ENCODE measurements at places on chromosomes 5 and 9.

DNA sequence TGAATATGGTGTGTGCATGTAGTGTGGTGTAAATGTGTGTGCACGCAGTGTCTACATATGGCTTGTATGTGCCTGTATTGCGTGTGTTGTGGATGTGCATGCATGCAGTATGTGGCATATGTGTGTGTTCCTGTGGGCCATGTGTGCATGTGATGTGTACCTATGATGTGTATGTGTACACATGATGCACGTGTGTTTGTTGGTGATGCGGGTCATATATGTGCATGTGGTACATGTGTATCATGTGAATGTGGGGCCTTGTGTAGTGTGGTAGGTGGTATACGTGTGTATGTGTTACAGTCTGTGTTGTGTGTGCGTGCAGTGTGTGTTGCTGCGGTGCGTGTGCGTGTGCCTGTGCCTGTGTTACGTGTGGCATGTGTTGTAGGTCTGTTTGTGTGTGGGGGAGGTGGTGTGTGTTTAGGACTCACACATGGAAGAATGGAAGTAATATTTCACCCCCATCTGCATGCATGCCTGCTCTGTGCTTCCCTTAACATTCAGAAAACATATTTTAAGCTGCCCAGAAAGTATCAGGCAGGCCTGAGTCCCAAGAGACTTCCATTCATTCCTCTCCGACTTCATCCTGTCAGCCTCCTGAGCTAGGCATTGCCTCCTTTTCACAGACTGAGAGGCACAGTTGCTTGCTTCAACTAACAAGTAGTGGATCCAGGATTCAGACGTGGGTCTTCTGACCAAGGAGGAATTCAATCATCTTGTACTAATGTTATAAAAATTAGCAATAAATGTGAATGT is 55.4 kb upstream of the RUFY1 start:
- no peak for DNase-seq

DNA sequence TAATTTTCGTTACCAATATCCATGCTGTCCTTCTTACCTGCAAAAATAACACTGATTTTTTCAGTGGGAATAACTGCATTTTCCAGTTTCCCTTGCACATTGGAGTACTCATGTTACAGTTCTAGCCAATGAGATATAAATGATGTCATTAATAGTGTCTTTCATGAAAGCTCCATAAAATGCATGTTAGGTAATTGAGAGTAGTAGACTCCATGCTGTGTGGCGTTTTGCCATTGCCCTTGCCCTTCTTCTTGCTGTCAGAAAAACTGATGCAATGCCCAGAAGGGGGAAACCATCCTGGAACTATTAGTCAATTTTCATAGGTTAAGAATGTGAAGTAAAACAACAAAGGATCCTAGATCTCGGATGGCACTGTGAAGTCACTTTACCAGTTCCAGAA is 1765.3 kb downstream of the EFNA5 start:
- DNase-seq: no peak

DNA sequence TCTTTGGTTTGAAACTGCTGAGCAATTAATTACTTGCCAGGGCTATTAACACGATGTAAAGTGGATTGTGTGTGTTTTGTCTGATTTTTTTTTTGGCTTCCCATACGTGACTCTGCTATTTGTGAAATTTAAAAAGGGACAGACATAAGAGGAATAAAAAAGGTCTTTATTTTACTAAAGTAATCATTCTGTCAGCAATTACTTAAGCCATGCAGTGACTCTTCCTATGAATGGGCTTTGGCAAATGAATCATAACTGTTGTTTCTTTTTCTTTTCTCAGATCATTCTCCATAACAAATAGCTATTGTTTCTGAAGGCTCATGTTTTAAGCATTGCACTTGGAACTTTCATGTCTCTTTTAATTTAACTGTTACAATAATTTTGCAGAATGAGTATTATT is 461.3 kb upstream of the RORB start:
- DNase-seq: no peak

DNA sequence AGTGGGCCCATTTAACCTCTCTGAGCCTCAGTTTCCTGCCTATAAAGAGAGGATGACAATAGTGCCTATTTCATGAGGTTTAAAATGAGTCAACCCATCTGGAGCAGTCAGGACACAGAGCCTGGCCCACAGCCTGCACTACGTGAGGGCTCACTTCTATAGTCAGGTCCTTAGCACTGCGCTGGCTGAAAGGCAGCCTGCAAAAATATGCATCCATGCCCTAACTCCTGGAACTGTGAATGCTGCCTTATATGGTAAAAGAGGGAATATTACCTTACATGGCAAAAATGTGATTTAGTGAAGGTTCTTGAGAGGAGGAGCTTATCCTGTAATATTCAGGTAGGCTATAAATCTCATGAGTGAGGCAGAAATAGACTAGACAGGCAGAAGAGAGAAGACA is 98.5 kb downstream of the GABBR2 start:
- DNase-seq: no peak

- no peak for DNase-seq
Observed at GRCh38 chr9:114845373-114845772, 39.5 kb upstream of the TNFSF15 start.

DNA sequence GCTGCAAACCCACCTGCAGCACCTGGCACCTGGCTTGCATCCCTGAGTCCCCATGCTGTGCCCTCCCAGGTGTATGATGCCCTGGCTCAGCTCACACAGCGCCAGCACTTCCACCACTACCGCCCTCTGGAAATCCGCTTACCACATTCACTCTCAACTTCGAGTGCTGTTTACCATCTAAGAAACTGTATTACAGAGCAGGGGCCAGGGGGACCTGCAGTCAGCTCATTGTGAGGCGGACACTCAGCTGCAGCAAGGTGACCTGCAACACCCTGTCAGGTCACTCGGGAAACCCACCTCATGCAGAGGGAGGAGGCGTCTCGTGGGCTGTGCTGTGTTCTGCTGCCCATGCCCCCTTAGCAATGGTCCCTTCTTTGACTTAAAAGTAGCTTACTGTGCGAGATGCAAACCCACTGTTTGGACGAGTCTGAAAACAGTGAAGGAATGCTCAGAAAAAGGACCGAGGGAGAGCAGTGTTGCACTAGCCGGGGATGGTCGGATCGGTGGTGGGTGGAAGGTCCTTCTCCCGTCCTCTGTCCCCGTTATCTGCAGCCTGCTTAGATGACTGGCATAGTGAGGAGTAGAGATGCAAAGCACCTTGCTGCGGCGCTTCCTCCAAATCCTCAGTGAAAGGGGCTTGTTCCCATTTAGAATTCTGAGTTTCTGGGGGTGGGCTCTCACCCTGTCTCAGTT is 55.2 kb upstream of the CTSL start:
- DNase-seq: no peak

DNA sequence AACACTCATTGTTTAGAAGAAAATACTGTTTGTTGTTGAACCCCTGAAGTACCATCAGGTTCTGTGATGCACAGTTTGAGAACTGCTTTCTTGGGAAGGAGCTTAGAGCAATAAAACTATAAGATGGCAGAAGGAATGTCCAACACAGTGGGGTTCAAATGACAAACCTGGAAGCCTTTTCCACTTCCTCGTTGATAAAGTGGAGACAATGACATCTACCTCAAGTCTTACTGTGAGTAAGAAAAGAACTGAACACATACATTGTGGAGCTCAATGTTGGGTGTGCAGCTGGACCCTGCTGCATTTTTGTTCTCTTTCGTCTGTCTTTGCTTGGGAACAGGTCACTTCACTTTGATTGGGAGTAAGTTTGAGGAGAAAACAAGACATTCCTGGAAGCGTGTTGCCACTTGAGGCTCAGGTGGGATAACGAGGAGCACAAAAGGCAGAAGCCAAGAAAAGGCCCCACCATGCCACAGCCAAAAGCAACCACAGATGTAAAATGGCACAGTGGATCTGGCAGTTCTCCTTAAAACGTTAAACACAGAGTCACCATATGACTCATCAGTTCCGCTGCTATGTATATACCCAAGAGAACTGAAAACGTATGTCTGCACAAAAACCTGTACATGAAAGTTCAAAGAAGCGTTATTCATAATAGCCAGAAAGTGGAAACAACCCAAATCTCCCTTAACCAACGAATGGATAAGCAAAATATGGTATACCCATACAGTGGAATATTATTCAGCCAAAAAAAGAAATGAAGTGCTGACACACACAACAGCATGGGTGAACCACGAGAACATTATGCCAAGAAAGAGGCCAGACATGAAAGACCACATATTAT is 42.9 kb upstream of the SUB1 start:
- DNase-seq: no peak

GRCh38 chr9:35938474-35939356 is 19.2 kb downstream of the OR2S2 start:
- no peak for DNase-seq

GRCh38 chr5:141623186-141623585 is 4.4 kb upstream of the DIAPH1 start:
- DNase-seq: no peak

DNA sequence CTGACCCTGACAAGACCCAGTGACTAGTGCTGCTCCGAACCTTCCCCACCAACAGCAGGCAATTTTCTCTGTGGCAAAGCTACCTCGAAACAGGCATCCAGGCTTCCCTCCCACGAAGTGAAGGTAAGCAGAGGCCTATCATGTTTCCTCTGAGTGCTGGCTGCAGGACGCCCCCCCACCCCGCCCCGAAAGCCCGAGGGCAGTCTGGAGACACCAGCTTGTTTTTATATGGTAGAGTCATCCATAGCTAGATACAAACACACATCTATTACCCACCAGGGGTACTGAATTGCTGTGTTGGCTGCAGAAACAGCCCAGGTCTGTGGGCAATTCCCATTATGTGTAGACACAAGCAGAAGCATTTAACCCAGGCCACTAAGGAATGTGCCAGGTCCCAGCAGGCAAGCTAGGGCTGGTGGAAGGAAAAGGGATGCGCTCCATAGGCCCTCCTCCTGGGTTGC is 40.4 kb downstream of the LIX1 start:
- no peak for DNase-seq

DNA sequence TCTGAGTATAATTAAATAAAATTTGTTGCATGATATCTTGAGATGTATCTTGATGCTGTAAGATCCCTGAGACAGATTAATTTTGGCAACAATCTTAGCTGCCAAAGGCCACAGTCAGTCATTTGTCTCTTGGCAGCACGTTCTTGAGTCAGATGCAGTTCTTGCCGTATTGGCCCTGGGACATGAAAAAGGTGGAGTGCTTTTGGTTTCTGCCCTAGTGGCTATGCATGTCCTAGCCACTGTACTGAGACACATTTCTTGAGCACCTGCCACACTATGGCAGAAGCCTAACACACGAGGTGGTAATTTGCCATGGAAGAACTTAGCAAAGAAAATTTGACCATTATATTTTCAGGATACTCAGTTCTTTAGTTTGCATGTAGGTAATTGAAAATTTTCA is 45.0 kb upstream of the PHF2 start:
- no peak for DNase-seq

DNA sequence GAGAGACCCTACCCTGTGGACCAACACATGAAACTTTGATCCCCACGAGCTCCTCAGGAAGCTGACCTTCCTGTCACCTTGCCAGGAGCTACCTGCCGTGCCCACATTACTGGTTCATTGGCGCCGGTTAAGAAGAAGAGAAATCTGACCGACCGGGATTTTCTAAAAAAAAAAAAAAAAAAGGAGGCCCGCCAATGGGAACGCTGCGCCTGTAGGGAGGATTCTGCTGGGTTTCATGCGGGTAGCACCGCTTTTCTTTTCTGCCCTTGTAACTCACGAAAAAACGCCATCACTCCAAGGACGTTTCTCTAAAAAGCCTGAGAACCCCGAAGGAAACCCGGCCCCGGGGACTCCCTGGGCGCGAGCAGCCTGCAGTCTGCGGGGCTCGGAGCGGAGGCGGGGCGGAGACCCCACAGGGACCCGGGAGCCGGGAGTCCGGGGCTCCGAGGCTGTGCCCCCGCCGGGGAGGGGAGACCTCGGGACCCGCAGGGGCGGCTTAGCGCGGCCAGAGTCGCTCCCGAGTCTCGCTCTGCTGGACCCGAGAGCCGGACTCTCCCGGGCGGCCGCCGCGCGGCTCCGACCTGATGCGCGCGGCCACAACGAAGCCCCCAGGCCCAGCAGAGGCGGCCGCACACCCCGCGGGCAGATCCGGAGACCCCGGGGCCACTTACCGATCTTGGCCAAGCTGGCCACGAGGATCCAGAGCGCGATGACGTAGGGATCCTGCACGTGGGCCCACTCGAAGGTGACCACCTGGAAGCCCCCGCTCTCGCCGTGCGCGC is 617 bp downstream of the SLC9A3 start:
- no peak for DNase-seq

DNA sequence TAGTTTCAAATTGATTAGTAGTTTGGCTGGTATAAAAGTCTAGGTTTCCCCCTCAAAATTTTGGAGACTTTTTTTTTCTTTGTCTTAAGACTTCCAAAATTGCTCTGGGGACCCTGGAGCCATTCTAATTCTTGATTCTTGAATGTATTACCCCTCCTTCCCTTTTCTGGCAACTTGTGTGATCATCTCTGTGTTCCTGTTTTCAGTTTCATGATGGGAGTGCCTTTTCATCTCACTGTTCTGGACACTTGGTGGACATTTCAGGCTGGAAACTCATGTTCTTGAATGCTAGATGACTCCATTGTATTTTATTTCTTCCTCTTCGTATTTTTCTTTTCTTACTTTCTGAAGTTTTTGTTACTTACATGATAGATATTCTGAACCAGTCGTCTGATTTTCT is 57.3 kb upstream of the LRRC70 start:
- no peak for DNase-seq

GRCh38 chr9:14746626-14747025 is 24.1 kb upstream of the CER1 start:
- DNase-seq: no peak

DNA sequence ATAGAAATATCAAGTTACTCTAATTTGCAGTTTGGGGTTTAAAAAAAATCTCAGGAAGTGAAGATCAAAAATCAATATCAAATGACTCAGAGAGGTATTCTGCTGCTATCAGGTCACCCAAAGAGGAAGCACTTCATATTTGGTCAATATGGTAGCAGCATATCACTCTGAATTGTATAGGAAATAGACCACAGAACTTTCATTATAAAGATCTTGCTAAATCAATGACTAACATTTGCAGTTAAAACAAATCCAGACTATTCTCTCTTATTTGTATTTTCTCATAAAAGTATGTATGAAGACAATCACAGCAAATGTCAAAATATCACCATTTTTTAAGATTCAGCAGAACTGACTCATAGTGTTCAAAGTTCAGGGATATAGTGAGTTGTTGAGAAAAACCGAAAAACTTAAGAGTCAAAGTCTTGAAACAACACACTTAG is 105.8 kb upstream of the PCSK1 start:
- DNase-seq: no peak

DNA sequence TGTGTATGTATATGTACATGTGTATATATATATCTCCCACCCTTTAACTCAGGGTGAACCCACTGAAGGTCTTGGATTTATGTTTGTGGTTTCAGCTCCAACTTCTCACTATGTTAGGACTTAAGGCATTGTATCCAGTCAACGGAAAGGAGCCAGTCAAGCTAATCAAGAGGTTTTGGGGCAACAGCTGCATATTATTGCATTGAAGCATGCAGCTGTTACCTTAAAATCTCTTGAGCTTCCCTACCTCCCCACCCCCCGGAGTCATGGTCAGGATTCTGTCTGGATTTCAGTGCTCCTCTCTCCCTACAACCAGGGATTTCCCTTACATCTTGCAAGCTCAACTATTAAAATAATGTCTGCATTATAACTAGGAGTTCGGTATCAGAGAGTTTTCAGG is 399.5 kb downstream of the SPOCK1 start:
- no peak for DNase-seq

- DNase-seq: no peak
Observed at GRCh38 chr9:115103746-115104477, 14.0 kb downstream of the TNC start.

- no peak for DNase-seq
Observed at GRCh38 chr9:72979405-72980100, 26.7 kb upstream of the ALDH1A1 start.
